ENCODE measurements at places on chromosomes 4 and X.
A peak's percentile ranks its signal among the peaks of the same experiment; 100 is the strongest.

GRCh38 chr4:147794314-147794680, 62.4 kb downstream of the ARHGAP10 start:
- DNase-seq, result no peak

GRCh38 chrX:23704673-23705206, 37.4 kb downstream of the PRDX4 start:
- DNase-seq, result no peak

GRCh38 chr4:1209821-1210220, 37.4 kb upstream of the SPON2 start:
- DNase-seq, result peak; percentile 82

GRCh38 chrX:1134976-1135375, 77.5 kb downstream of the CRLF2 start:
- DNase-seq, result no peak

GRCh38 chr4:79175716-79176115, 150.1 kb downstream of the NAA11 start:
- DNase-seq, result no peak

GRCh38 chrX:65502618-65503017, 32.0 kb downstream of the LAS1L start:
- DNase-seq, result no peak

- DNase-seq, result peak; percentile 97
Measured at GRCh38 chr4:66555301-66555700, 885.0 kb upstream of the EPHA5 start.

- DNase-seq, result no peak
Measured at GRCh38 chrX:13966793-13967125, 62.9 kb downstream of the GEMIN8 start.

All from EH (cell line).